ENCODE measurements at places on chromosomes 7 and 10. TPM values are rescaled to one million over a fixed set of nuclear protein-coding genes. Genes with fewer than 3 reads are reported as not detected.

GRCh38 chr7:51444936-51445335 is 128.3 kb upstream of the COBL start:
- H3K4me1 ChIP-seq, result no peaks in the 10 kb centered on the region
- DNase-seq, result no peak
- no peaks in the 10 kb centered on the region for H3K27me3 ChIP-seq

GRCh38 chr7:24466168-24466768 is 107.0 kb upstream of the PALS2 start:
- no peak overlapping the region for H3K4me3 ChIP-seq
- H3K27me3 ChIP-seq, result no peaks in the 10 kb centered on the region
- H3K4me1 ChIP-seq, result no peaks in the 10 kb centered on the region
- no peak for DNase-seq
- no peak overlapping the region for H3K27ac ChIP-seq

DNA sequence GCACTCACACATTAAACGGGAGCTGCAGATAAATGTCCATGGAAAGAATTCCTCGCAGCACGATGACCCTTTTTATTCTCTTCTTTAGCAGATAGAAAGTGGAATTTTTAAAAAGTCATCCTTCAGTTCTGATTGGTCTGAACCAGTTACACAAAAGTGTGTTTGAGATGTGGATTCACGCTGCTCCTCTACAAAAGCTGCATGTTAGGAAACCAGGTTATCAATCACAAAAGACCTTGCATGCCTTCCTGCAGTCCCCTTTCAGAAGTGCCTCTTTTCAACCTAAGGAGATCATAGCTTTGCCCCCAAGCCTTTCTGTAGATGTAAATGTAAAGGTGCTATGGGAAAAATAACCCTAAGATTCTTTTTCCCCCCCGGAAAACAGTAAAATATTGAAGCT is 299.7 kb downstream of the PLXDC2 start:
- DNase-seq, result no peak
- no peaks in the 10 kb centered on the region for H3K27me3 ChIP-seq
- no peaks in the 10 kb centered on the region for H3K4me1 ChIP-seq
- H3K27ac ChIP-seq, result no peak overlapping the region

DNA sequence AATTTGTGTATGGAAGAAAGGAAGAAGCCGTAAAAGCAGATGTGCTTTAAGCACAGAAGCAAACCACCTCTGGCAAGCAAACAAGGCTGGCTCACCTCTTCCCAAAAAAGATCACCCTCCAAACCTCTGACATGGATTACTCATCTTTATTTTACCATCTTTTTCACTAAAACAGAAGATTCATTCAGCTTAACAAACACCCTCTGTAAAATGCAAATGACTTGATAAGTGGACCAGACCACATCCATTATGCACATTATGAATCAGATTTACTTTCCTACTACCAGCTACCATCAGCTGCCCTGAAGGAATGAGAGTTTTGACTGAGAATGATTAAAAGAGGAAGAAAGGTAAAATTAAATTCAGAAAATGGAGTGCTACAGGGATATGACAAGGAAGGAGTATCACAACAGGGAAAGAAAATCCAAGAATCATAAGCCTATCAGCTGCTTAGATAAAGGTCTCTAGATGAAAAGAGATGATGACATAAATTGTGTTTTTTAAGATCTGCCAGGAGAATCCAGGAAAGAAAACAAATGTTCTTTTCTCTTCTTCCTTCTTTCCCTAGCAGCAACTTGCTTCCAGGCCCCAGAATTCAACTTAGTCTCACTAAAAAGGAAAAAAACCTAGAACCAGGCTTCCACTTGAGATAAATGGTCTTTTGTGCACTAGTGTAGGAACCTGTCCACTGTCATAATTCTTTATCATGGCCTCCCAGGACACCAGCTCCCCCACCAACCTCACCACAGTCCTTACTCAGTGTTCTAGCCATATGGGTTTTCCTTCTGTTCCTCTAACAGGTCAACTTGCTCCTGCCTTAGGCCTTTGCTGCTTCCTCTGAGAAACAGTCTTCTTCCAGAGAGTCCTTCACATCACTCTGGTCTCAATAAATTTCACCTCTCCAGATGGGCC is 47.4 kb downstream of the JAZF1 start:
- no peak overlapping the region for H3K4me3 ChIP-seq
- H3K27ac ChIP-seq, result no peak overlapping the region
- no peaks in the 10 kb centered on the region for H3K36me3 ChIP-seq
- no peaks in the 10 kb centered on the region for H3K27me3 ChIP-seq

DNA sequence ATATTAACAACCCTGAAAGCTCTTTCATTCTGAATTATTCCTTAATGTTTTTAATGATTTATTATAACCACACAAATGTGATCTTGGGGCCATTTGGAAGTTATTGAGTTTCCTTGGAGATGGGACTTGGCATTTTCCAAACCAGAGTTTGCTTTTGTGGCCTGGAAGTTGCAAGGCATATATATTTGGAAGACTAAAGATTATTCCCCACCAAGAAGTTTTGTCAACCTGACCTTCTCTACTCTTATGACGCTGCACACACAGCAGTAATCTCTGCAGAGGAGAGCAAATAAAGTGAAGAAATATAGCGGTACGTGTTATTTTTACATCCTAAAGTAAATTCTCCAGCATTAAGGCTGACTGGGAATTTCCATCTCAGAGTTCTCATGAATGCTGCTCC is 397.0 kb downstream of the LRMDA start:
- peaks cover 3% of the 10 kb centered on the region for H3K4me1 ChIP-seq
- no peaks in the 10 kb centered on the region for H3K36me3 ChIP-seq
- no peak overlapping the region for H3K4me3 ChIP-seq
- no peak overlapping the region for H3K27ac ChIP-seq
- DNase-seq, result peak; percentile 20
- no peaks in the 10 kb centered on the region for H3K27me3 ChIP-seq

DNA sequence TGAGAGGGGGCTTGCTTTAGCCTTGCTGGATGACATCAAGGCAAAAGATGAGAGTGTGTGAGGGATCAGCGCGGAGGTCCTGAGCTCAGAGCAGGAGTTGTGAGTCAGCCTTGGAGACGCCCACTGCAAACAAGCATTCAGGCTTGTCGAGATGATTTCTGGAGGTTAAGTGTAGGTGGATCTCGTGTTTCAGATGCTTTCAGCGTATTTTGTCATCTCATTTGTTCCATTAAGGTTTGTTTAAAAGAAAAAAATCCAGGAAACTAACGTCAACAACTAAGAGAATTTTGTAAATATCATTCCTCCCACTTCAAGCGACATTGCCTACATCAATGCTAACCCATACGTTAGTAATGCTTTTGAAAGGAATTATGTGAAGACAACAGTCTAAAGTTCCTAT is 715.4 kb upstream of the NRP1 start:
- no peak for DNase-seq
- H3K4me1 ChIP-seq, result no peaks in the 10 kb centered on the region
- H3K27ac ChIP-seq, result no peak overlapping the region
- no peaks in the 10 kb centered on the region for H3K36me3 ChIP-seq
- no peaks in the 10 kb centered on the region for H3K27me3 ChIP-seq

GRCh38 chr7:91496251-91496820 is 232.1 kb downstream of the FZD1 start:
- no peak overlapping the region for H3K4me3 ChIP-seq
- no peaks in the 10 kb centered on the region for H3K4me1 ChIP-seq
- H3K27me3 ChIP-seq, result no peaks in the 10 kb centered on the region
- no peaks in the 10 kb centered on the region for H3K36me3 ChIP-seq

The CRYGN gene
- 0.22 TPM for total RNA-seq

The CPA4 gene
- total RNA-seq, result 1.1 TPM

The JMJD1C gene
- total RNA-seq, result 92.9 TPM

The CYP2W1 gene
- 0.13 TPM for total RNA-seq

Measured in kidney (tissue), 22 donors.